Activated CD8-positive, alpha-beta T cell treated with anti-CD3 and anti-CD28 coated beads, Interleukin-2, amount 10 ng/mL, durations not matched to agents 7 days and 5 days (primary cell): ENCODE measurements at places on chromosomes 11 and 22.
A peak's percentile ranks its signal among the peaks of the same experiment; 100 is the strongest.

DNA sequence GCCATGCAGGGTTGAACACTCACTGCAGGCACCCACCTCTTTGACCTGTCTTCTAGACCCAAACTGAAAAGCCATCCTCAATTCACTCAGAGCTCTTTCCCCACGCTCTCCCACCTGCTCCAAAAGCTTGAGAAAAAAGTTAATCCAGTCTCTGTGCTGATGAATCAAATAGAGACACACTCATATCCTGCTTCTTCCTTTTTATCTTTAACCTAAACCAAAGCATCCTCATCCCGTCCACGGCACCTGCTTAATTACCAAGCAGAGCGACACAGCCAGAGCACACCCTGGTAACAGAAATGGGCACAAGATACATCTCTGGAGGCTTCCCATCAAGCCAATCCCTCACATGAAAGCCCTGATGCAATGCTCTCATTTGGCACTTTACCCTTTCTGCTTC is 102.6 kb downstream of the PLEKHA7 start:
- no peak for DNase-seq

DNA sequence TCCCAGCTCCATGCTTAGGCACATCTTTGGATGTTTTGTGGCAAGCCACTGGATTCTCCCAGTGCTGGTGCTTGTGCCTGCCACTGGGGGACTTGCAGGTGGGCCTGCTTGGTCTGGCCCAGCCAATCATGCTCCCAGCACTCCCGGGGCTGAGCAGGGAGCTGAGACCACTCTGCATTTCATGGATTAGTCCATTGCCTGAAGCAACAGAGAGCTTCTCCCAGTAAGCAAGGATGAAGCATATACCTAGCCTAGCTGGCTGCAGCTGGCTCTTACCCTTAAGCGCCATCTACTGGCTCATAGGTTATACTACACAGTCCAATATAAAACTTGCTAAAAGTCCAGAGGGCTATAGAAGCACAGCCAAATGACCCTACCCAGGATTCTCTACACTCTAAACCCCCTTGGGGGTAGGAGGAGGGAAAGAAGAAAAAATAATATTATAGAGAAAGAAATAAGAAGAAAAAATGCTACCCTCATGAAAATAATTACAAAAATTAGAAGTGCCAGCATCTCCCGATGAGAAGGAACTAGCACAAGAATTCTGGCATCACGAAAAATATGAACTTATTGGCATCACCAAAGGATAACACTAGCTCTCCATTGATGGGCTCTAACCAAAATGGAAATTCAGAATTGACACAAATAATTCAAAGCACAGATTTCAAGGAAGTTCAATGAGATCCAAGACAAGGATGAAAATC is 275.3 kb downstream of the C11orf87 start:
- peak; percentile 22 for DNase-seq

DNA sequence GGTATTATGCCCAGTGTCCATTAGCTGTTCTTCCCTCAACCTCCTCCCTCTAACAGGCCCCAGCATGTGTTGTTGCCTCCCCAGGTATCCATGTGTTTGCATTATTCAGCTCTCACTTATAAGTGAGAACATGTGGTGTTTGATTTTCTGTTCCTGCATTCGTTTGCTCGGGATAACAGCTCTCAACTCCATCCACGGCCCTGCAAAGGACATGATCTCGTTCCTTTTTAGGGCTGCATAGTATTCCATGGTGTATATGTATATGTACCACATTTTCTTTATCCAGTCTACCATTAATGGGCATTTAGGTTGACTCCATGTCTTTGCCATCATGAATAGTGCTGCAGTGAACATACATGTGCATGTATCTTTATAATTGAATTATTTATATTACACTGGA is 82.8 kb downstream of the PRMT3 start:
- DNase-seq, result no peak

GRCh38 chr11:1532606-1533341 is 39.3 kb downstream of the DUSP8 start:
- DNase-seq, result no peak

DNA sequence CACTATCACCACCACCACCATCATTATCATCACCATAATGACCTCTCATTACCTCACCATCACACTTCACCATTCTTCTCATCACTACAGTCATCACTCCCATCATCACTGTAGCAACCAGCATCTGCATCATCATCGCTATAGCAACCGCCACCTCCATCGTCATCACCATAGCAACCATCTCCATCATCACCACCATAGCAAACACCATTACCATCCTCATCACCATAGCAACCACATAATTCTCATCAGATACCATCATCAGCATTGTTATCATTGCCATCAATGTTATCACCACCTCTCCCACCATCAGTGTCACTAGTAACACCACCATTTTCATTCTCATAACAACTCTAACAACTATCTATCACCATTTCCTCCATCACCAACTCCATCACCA is 23.1 kb upstream of the CD82 start:
- DNase-seq, result no peak

- no peak for DNase-seq
Measured at GRCh38 chr22:35719212-35719875, 1.7 kb downstream of the APOL5 start.

- no peak for DNase-seq
Measured at GRCh38 chr11:100863080-100863581, 176.0 kb downstream of the ARHGAP42 start.

DNA sequence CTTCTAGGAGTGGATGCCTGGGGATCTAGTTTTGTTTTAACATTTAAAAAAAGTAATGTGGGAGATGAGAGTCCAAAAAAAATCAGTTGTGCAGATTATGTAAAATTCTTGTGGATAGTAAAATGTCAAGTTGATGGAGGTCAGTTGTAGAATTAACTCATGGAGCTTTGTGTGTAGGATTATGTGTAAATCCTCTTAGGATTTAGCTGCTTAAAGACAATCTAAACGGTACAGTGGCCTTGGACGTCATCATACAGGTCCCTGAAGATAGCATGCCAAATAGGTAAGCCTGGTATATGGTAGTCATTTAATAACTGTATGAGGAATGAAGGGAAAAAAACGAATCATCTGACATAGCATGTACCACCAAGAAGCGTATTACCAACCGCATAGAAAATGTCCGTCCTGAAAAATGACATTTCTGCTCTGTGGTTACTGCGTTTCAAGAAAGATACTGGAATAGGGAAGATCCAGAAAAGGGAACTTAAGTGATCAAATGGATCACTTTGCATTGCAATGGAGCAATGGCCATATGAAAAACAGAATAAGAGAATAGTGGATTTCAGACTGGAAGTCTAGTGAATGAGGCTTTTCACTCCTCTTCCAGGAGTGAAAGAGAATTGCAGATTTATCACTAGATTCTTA is 61.3 kb downstream of the BCL2L13 start:
- DNase-seq, result no peak

DNA sequence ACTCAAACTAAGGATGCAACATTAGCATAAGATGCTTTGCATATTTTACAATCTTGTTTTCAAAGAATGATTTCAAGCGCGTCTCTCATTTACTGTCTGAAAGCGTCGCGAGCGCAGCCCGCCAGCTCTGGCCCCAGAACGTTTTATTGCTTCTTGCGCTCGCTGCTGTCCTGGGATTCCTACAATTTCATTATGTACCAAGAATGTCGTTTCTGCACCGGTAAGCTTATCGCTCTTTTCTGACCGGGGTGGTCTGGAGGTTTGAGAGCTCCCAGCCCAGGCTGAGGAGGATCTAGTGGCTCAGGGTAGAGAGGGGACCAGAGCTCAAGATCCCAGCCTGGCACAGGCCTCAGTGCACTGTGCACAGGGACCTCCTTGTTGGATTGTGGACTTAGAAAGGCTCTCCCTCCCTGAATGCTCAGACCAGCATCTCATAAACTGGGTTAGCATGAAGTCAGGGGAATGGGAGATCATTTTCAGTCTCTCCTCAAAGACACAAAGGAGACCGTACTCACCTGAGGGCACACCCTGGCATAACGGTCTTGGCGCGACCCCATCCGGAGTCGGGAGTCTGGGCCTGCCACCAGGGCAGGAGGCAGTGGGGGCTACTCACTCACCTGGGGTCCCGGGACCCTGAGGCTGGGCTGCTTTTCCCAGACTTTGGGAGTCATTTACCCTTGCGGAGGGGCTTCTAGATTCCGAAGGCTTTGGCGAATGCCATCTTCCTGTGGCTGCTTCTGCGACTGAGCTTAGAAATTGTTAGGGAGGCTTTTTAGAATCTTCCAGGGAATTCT is 817.4 kb downstream of the BRD1 start:
- DNase-seq, result peak; percentile 1

DNA sequence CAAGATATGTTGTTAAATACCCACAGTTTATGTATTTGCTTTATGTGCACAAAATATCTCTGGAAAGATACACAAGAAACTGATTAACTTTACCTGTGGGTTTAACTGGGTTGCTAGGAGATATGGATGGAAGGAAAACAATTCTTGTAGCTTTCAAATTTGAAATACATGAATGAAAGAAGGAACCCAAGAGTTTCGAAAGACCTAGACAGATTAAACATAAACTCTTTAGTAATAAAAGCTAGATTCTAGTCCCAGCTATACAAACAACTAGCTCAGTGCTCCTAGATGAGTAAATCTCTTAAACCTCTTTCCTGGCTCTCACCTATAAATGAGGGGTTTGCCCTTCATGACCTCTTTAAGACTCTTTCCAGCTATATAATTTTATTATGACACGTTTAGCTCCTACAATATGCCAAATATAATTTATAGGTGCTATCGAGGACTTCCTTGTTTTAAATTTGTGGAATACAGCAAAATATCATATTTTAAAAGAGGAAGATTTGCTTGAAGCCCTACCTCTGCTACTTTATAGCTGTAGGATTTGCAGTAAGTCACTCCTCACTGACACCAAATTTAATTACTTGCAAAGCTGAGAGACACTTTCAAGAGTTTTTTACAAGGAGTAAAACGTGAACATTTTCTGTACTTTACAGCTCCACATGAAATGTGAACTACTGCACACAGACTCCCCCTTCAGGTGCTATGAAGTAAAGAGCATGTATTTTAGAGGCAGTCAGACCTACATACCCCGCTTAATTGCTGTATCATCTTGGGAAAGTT is 50.7 kb downstream of the RRAS2 start:
- no peak for DNase-seq

- peak; percentile 93 for DNase-seq
Measured at GRCh38 chr11:297586-298405, 1.5 kb downstream of the IFITM5 start.

- DNase-seq, result no peak
Measured at GRCh38 chr11:59141673-59142460, 789 bp upstream of the FAM111A start.

DNA sequence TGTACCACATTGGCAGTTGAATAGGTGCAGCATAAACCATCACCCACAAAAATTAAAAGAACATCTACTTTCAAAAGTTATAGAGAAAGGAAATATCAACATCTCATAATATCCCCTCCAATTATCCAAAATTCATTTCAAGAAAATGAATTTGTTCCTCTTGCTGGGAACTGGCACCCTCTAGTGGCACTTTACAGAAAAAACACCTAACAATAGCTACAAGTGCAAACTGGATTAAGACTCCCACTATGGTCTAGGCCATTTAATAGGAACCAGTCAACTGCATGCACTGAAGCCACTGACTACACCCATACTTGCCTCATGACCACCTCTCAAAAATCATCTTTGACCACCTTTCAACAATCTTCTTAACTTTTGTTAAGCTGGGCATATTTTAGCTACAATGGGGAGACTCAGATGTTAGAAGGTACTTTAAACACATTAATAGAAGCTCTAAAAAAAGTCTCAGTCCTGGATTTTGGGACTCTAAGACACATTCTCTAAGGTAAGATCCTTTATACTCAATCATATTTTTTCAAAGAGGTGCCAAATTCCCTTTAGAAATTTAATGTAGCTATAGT is 17.3 kb downstream of the TRAF6 start:
- DNase-seq, result peak; percentile 57

DNA sequence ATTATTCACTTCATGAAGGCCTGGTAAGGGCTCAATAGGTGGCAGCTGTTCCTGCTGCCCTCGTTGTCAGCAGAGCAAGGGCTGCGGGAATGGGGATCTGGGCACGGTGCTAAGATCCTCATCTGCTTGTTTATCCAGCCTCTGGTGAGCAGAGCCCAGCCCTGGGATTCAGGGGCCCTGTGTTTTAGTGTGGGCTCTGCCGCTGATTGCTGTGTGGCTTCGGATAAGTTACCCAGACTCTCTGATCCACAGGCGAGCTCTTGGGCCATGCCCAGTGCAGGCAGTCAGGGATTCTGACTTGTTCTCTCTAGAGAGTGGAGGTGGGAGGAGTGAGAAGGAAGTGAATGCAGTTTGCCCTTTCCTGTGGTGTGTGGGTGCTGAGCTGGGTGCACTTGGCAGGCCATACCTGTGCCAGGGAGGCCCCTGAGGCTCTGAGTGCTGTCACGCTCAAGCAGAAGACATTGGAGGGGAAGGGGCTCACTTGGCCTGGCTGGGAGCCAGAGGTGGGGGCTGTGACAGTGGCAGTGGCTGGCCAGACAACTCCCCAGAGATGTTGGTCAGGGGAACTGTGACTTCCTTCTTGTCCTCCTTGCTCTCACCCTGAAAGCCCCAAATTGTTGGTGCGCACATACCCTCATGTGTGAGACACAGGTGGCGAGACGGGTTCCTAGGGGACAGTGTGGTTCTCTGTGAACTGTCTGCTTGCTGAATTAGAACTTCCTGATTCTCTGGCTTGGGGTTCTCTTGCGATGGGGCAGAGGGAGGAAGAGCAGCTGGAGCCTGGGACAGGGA is 43.7 kb downstream of the CD82 start:
- peak; percentile 48 for DNase-seq

DNA sequence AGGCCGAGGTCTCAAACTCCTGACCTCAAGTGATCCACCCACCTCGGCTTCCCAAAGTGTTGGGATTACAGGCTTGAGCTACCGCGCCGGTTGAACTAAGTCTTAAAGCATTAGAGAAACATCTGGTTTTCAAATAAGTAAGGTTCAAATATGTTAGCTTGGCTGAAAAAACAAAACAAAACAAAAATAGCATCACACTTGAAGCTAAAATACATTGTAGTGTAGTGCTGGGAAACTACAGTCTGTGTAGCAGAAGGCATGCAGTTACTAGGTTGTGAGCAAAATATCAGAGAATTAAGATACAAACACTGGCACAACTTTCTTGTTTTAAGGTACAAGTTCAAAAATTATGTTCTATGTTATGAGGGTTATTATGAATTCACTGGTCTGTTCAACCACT is 224.8 kb upstream of the CHORDC1 start:
- no peak for DNase-seq

DNA sequence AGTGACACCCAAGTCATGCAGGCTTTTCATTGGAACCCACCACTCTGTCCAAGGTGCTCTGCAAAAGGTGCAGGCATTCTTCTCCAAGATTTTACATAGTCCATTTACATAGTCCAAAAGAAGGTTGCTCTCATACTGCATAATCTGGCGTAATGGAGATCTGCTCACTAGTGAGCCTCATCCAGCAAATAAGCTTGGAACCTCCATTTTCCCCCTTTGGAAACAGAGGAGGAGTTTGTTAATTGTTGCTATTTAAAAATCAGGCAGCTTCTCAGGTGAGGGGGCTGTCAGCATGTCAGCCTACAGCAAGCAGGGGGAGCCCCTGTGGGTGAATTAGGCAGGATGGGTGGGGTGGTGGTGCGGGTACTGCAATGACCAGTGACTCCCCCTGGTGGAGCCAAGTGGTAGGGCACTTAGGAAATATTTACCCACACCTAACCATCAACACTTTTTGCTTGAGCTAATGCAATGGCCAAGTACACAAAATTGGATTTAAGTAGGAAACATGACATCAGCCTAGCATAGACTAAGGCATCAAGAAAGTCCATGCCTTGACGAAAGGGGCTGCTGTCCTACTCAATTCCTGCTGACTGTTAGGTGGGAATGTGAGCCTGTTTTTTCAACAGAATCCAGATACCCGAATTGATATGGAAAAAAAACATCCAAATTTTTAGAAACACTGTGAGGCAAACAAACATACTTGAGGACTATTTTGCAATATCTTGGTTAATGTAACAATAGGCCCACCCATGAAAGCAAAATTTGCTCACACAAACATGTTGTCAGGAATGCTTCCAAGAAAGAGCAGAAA is 64.5 kb downstream of the AMBRA1 start:
- peak; percentile 85 for DNase-seq
